ENCODE measurements at places on chromosomes 6 and 20.

GRCh38 chr6:89360415-89360999 lies 8.0 kb upstream of the UBE2J1 start:
- no peak for DNase-seq

DNA sequence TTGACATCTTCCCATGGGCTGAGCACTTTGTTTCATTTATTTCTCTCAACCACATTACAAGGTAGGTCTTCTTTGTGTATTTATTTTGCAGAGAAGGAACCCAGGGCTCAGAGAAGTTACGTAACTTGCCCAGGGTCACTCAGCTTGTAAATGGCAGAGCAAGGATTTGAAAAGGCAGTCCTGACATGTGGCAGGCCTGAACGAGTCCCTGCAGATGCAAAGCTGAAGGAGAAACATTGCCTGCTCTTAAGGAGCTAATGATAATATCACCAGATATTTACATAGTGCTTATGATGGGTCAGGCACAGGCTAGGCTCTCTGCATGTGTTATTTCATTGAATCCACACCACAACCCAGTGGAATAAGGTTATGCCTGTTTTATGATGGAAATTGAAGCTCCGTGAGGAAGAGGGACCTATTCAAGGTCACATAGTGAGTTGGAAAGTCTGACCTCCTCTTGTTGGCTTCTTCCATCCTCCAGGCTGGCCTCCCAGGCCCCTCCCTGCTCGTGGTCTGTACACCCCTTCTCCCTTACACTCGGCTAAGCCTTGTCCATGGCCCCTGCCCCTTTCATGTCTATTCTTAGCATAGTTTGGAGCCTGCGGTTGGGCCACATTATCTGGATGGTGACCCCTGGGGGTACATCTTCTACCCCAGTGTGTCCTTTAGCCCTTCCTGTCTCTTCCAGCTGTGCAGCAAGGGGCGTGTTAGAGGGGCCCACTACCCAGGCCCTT lies 12.5 kb downstream of the MYH7B start:
- DNase-seq, result no peak

DNA sequence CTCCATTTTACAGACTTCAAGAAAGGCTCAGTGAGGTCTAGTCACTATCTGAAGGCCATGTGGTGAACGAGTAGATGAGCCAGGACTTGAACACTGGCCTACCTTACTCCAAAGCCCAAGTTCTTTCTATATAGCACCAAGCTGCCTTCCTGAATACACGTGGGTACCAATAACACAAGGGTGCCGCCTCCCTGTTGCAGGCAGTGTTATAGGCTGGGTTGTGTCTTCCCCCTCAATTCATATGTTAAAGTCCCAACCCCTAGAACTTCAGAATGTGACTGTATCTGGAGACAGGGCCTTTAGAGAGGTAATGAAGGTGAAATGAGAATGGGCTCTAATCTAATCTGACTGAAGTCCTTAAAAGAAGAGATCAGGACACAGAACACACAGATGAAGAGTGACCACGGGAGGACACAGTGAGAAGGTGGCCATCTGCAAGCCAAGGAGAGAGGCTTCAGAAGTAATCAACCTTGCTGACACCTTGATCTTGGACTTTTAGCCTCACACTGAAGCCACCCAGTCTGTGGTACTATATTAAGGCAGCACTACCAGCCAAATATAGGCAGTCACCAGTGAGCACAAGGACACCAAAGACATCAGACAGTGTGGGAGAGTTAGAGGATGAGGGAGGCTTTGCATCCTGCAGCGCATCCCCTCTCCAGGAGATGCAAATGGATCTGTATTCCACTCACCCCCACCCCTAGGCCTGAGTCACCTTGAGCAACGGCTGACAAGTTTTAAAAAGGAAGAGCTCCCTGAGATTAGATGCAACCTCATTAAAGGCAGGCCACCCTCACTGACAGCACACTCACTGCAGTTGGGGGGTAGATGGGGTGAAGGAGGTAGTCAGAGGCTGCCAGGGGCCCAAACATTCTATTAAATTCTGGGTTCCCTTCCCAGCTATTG lies 40.9 kb upstream of the LYRM2 start:
- DNase-seq, result no peak

DNA sequence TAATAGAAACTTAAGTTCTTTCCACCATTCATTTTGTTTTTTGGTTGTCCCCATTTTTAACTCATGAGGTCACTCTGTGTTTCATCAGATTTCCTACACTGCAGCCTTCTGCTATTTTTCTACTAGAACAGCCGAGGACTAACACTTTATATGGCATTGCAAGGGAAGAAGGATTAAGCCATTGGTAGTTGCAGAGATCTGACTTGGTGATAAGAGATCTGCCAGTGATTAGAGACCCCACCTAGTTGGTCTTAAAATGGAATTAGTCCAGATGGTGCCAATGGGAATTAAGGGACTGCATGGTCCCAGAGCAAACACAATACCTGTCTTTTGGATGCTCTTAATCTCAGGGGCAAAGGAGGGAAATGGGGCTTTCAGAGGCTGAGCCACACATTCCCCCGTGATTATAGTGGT lies 125.5 kb upstream of the TMEM170B start:
- no peak for DNase-seq

DNA sequence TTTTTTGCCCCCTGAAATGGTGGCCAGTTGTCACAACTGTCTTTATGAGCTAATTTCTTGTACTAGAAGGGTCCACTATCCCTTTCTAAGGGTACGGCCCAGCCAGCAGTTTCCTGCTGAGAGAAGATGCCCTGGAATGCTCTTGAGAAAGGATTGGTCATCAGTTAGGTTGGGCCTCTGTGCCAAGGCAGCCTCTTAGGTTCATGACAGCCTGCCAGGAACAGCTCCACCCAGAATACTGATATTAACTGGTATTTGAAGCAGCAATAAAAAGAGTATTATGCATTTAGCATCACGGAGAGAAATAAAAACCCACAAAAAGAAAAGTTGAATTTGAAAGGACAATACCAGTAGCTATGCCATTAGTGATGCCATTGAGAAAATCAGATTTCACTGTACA lies 9.0 kb upstream of the HINT3 start:
- no peak for DNase-seq

Measured in NCI-H69 (cell line).